Astrocyte of the spinal cord (primary cell): ENCODE measurements at places on chromosomes 5 and 9.

GRCh38 chr9:18684593-18685317, 210.8 kb downstream of the ADAMTSL1 start:
- DNase-seq = no peak

- DNase-seq = no peak
These were observed 5.2 kb downstream of the CCDC152 start for GRCh38 chr5:42761791-42762190.

DNA sequence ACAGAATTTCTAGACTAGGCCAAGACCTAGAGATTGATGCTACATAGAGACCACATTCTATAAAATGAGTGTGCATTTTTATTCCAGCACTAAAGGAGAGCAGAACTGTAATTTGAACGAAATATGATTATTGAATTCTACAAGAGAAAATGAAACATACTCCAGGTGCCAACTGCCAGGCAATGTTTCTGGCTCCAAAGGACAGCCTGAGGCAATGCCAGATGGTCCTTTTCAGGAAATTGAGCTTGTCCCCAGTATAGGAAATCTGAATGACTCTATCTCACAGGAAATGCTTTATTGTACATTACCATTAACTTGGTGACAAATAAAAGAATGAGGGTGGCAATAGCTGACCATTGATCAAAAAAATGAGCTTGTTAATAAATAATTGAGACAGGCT, 28.8 kb upstream of the RASGRF2 start:
- DNase-seq = no peak

DNA sequence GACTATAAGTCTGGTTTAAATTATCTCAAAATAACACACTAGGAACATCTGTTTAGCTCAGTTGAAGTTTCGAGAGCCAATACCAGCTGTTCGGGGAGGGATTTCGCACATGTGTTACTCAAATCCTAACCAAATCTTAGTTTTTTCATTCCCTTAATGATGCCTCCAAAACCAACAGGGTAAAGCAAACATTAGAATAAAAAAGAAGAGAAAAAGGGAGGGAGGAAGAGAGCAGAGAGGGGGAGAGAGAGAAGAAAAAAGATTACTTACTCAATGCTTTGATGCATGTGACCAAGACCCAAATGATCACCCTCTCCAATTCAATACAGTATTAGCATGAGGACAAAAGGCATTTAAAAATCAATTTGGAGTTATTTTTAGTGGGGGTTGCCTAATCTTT, 86.0 kb upstream of the NR5A1 start:
- no peak for DNase-seq

GRCh38 chr9:92527832-92528521, 7.8 kb downstream of the ECM2 start:
- DNase-seq = no peak

GRCh38 chr5:31948006-31948405, 226.1 kb downstream of the GOLPH3 start:
- no peak for DNase-seq

DNA sequence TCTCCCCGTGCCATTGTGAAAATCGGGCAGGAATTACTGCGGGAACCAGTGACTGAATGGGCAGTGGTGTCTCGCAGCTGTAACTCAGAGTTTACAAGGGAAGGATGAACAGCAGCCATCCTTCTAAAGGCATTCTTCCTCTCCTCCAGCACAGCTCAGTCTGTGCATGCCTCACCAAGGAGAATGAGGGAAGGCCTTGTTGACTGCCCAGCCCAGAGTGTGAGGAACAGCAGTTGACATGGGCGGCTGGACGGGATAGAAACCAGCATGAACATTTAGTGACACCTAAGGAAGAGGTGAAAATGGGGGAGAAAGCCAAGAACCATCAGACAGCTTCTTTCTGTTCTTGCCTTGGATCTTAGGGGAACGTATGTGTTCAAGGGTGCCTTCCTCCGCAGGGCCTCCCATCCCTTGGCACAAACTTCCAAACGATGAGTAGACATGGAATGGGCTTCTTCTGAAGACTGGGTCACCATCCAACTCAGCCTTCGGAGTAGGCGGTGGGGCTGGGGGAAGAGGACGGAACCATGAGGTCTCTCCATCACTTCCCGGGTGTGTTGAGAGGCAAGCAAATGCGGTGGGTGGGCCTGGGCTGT, 887 bp upstream of the PDE8B start:
- DNase-seq = no peak
